ENCODE measurements at places on chromosomes 3 and 15. TPM values are rescaled to one million over a fixed set of nuclear protein-coding genes. Genes with fewer than 3 reads are reported as not detected.
A peak's percentile ranks its signal among the peaks of the same experiment; 100 is the strongest.

GRCh38 chr15:57533448-57533799 is 58.3 kb upstream of the MYZAP start:
- no peak for DNase-seq

DNA sequence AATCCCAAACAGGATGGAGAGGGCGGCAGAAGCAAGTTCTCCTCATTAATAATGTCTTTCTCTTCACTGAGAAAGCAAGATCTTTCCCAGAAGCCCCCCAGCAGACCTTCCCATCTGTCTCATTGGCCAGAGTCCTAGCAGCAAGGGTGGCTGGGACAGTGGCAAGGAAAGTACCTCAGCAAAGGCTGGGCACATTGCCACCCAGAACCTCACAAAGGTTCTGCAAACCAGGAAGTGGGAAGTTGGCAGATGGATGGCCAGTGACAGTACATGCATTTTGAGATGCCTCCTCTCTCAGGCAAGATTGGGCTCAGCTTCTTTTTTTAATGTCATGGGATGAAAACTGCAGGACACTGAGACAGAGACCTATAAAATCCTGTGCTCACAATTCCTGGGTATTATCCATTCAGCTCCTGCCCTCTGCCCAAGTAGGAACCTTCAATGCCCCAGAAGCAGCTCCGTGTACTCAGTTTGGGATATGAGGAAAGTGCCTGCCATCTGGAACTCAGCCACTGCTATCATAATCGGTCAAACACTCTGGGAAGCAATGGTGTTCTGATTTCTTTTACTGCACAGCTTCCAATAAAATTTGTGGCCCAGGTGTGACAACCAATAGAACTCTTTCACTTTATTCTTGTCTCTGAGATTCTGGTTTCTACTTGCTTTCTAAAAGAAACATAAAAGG is 25.5 kb downstream of the DPH3 start:
- DNase-seq: no peak

DNA sequence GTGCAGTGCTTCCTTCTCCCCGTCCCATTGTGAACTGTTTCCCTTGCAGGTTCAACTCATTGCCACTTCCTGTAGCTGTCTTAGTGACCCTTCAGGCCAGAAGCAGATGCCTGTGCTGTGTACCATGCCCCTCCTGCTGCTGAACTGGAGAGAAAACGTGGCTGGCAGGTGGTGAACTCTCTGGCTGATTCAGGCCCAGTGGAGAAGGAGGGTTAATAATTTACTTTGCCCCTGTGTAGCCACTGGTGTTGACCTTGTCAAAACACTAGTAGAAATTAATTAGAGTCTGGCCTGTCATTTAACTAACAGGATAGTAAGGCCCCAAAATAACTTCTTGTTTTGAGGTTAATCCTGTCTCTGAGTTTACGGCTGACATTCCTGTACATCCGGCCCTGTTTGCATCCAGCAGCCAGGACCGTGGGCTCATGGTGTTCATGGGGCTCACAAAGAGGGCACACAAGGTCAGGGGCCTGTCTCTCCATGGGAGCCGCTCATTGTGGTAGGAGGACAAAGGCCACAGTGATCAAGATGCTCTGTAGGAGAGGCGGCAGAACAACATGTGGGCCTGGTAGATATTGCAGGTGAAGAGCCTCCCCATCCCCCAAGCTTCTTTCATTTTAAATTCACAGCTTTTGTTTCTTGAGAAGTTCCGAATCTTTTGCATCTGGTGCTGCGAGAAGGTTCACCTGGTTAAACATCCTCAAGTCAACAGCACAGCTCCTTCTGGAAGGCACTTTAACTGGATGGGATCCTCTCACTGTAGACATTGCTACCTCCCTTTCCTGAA is 101.6 kb downstream of the CGNL1 start:
- no peak for DNase-seq

DNA sequence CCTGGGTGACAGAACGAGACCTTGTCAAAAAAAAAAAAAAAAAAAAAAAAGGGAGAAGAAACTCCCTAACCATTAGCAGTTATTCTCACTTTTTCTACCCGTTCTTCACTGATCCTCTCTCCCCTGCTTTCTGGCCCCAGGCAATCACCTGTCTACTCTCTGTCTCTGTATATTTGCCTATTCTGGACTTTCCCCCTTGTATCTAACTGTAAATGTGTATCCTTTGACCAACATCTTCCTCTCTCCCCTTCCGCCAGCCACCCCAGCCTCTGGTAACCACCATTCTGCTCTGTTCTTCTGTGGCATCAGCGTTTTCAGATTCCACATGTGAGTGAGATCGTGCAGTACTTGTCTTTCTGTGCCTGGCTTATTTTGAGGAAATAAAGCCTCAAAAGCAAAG is 6.9 kb downstream of the CYFIP1 start:
- DNase-seq: no peak

- DNase-seq: no peak
These were observed 225.5 kb upstream of the ST8SIA2 start for GRCh38 chr15:92168066-92168683.

- DNase-seq: no peak
These were observed 22.6 kb upstream of the SLC41A3 start for GRCh38 chr3:126106336-126107202.

GRCh38 chr3:2875699-2876098 is 234.5 kb downstream of the IL5RA start:
- no peak for DNase-seq

DNA sequence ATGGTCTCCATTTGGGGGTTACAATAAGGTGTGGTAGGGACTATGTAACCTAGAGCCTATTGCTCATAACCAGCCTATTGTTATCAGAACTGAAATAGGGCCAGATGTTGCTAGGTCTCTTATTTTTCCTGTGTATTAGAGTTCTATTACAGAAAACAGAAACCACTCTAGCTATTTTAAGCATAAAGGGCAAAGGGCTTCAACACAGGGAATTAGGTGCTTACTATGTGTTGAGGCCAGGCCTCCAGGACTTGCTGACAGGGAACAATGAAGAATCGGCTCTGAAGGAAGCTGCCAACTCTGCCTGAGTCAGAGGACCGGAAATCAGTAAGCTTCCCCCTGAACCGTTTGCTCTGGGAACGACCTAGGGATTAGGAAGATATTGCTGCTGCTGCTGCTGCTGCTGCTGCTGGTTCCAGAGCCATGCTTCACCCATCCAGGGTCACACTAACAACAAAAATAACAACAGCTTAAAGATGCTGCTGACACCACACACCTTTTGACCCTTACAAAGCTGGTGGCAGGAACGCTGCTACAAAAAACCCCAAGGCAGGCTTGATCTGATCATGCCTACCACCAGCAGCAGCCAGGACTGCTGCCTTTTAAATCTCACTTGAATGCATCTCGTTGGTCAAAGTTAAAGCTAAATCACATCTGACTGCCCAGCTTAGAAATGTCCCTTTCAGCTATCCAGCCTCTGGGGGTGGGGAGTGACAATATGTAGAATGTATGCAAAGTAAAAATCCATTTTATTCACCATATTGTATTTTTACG is 276.9 kb upstream of the IL12A start:
- DNase-seq: no peak

GRCh38 chr15:39151545-39151944 is 429.3 kb upstream of the THBS1 start:
- no peak for DNase-seq

GRCh38 chr3:52357151-52358080 is 41.3 kb downstream of the DNAH1 start:
- DNase-seq: no peak

DNA sequence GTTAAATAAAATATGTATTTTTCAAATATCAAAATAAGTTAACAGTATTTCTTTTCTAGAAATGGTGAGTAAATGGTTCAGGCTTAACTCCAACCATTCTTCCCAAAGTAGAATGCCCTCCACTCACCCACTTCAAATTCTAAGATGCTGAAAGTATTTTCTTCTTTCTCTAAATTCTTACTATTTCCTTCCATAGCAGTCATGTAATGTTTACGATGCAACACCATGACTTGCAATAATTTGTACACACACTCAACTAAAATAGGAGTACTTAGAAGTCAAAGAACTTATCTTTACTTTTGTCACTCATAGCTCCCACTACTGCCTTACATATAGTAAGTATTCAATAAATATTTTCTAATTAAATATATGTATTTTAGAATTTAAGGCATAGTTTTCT is 65.0 kb downstream of the AQR start:
- no peak for DNase-seq

- DNase-seq: no peak
These were observed 363.6 kb downstream of the CLSTN2 start for GRCh38 chr3:140298569-140299070.

GRCh38 chr15:47184003-47184907 is 533.0 kb upstream of the SEMA6D start:
- DNase-seq: no peak

DNA sequence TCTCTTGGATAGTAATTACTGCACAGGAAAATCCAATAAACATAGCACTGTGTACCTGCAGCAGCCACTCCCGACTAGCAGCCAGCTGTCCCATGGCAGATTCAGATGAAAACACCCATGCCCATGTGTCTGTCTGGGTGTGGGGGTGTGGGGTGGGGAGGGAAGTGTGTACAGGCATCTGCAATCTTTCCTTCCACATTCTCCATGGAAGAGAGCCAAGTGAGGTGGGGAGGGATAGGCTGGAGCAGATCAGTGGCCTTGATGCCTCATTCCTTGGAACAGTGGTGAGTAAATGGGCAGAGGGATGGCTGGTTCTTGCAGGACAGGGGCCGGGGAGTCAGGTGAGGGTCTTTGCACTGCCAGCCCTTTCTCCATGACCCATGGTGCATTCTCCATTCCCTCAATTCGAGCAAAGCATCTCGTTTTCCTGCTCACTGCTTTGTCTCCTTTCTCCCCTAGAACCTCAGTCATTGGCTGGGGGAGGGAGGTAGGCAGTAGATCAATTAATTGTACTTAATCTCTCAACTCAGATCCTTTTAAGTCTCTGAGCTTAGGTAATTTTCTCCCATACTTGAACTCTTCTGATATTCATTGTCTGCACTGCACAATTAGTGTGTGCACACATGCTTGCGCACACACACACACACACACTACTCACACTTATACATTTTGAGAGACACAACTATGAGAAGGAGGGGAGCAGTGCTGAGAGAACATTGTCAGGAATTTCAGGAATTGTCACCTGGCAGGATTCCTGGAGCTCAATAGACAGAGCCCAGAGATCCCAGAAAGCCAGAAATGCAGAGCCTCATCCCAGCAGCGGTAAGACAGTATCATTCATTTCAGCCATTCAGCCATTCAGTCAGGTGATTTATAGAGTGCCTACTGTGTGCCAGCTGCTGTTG is 31.9 kb downstream of the PDIA5 start:
- no peak for DNase-seq

DNA sequence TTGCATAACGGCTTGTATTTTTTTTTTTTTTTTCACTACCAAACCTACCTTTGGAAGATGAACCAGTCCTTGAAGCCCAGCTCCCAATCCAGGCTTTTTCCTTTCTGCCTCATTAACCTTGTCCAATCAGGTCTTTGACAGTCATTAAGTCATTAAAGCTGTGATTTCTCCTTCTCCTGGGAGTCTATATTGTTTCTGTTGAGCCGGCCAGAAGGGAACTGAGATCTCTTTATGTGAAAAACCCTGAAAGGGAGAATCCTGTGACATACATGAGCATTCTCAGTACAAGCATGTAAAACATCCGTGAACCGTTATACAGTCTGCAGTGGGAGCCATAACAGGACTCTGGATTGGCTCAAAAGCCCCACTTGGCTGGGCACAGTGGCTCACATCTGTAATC is 40.0 kb downstream of the ZNF589 start:
- no peak for DNase-seq

DNA sequence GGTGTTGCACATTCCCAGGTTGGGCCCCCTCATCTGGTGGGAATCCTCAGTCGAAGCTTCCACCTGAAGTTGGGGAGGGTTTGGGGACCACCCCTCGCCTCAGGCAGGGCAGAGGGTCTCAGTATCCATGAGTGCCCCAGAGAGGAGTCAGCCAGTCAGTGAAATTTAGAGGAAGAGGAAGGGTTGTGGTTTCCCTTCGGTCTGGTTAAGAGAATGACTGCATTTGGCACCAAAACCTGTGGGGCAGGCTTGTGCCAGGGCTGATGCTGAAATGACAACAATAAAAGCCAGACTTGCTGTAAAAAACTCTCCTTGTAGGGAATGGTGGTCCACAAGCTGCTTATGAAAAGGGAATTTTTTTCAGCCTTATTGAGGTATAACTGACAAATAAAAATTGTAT is 22.6 kb downstream of the LMCD1 start:
- DNase-seq: no peak

- peak; percentile 84 for DNase-seq
These were observed 23.5 kb downstream of the DNAH1 start for GRCh38 chr3:52339612-52340011.

DNA sequence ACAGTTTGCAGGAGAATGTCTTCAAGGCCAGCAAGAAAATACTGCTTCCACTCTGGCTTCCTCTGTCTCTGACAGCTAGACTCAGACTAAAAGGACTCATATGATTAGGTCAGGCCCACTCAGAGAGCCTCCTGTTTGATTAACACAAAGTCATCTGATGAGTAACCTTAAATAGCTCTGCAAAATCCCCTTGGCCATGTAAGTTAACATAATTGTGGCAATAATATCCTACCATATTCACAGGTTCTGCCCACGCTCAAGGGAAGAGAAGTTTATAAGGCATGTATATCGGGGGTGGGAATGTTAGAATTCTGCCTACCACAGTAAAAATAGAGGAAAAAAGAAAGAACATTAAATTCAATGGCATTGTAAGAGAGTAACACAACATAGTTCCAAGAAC is 20.6 kb upstream of the HHATL start:
- no peak for DNase-seq

DNA sequence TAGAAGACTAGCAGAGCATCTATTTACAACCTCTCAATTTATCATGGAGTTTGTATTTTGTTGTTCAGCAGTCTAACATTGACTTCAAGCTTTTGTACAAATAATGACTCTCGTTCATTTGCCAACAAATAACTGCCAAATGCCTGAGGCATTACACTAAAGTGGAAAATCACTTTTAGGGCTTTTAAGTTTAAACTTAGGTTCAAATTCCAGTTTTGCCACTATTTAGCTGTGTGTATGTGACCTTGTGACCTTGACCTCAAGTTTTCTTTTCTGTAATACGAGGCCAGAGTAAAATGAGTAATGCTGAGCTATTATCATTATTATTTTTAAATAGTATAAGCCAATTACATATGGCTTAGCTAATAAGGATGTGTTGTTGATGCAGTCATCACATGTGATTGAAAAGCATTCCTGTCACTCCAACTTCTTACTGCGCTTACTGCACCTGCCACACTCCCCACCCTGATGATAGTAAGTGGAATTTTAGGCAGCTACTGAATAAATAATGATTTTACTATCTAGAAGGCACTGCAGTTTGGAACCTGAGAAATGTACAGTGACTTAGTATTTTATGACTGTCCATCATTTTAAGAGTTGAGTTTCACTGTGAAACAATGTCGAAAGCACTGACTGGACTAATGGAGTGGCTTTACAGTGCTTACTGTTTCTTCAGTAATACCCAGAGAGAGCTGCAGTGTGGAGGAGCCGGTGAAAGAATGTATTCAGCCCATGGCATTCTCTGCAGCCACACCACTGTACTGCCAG is 16.3 kb downstream of the ARL8B start:
- no peak for DNase-seq

Gene FAM107A
- not detected for total RNA-seq

Gene TLR9
- 9.0 TPM for total RNA-seq

Gene ADAMTS9
- not detected for total RNA-seq

Gene CTXND1
- not detected for total RNA-seq

Gene SLC15A2
- 15.2 TPM for total RNA-seq

Gene MCTP2
- total RNA-seq: 91.6 TPM

Measured in OCI-LY7 (cell line).